Activated CD4-positive, alpha-beta T cell treated with anti-CD3 and anti-CD28 coated beads, Interleukin-2, amount 50 U/mL, for 4 hours (primary cell): ENCODE measurements at places on chromosomes 1 and 21.
A peak's percentile ranks its signal among the peaks of the same experiment; 100 is the strongest.

DNA sequence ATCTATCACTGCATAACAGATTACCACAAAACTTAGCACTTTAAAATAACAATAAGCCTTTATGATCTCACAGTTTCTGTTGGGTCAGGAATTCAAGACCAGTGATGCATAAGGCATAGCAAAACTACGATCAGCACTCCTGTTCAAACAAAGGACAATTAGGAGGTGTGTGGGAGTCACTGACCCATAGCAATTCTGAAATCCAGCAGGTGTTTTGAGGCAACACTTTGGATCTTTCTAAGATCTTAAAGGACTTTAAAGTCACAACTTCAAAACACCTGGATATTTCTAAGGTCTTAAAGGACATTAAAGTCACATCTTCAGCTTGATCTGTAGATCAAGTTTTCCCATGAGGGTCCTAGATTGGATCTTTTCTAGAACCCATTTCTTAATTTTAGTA, 35.3 kb downstream of the AKT3 start:
- no peak for DNase-seq

DNA sequence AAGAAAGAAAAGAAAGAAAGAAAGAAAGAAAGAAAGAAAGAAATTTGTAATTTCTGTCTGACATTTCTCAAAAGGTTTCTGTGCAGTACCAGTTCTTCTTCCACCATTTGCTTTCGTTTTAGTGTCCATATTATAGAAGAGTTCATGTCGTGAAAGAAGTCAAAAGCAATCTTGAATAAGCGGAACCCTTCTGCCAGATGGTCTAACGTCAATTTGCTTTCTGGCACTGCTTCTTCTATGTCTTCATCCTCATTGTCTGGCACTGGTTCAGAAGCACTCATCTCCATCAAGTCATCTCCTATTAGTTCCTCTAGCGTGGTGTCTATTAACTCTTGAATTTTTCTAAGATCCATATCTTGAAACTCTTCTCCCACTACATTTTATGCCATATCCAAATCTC, 170.0 kb upstream of the KCTD3 start:
- DNase-seq = no peak

- DNase-seq = peak; percentile 44
These were observed 458 bp upstream of the ALPL start for GRCh38 chr1:21508580-21509350.

- DNase-seq = no peak
These were observed 76.7 kb upstream of the TMPRSS2 start for GRCh38 chr21:41584603-41585176.

GRCh38 chr1:7373876-7374562, 397.1 kb upstream of the VAMP3 start:
- DNase-seq = no peak

DNA sequence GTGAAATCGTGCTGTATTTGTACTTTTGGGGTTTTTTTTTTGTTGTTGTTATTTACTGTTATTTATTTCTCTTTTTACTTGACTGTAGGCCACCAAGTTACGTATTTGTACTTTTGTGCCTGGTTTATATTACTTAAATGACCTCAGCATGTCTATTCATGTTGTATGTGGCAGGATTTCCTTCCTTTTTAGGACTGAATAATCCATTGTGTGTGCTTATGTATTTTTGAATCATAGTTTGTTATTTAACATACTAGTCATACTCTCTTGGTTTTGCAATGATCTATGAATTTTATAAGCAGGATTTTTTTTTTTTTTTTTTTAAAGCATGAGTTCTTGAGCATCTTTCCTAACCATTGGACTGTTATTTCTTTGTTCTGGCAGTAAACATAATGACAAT, 51.2 kb downstream of the RNF2 start:
- no peak for DNase-seq

DNA sequence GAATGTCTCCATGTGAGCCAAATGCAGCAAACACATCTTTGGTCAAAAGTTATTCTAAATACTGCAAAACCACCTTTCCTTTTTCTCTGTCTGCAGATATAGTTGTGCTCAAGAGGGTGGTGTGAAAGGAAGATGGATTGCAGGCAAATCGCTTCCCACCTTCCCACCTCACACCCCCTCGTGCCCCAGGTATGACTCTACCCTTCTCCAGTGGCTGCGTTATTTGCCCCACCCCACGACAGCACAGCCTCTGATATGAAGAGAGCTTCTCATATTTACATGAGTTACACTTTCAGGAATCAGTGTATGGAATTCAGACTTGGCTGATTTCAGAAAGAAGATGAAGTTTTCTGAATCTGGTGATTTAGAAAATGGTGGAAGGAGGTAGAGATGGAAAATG, 5.8 kb downstream of the TRIM58 start:
- no peak for DNase-seq

DNA sequence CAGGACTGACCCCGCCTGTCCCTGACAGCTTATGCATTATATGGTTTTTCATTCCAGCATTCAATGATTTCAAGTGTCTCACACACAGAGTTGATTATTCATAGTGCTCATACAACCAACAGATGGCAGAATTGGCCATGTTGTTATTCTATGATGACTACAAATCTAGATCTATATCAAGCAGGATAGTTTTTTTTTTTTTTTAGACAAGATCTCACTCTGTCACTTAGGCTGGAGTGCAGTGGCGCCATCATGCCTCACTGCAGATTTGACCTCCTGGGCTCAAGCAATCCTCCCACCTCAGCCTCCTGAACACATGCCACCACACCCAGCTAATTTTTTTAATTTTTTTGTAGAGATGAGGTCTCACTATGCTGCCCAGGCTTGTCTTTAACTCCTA, 40.1 kb upstream of the LRRC8D start:
- no peak for DNase-seq

- DNase-seq = no peak
These were observed 114.5 kb upstream of the ZNHIT6 start for GRCh38 chr1:85822696-85823095.

- no peak for DNase-seq
These were observed 7.9 kb upstream of the FUBP1 start for GRCh38 chr1:77986810-77987209.

GRCh38 chr1:17239420-17239819, 9.5 kb upstream of the PADI3 start:
- no peak for DNase-seq

GRCh38 chr1:1001057-1001783, 1.3 kb upstream of the HES4 start:
- DNase-seq = no peak

DNA sequence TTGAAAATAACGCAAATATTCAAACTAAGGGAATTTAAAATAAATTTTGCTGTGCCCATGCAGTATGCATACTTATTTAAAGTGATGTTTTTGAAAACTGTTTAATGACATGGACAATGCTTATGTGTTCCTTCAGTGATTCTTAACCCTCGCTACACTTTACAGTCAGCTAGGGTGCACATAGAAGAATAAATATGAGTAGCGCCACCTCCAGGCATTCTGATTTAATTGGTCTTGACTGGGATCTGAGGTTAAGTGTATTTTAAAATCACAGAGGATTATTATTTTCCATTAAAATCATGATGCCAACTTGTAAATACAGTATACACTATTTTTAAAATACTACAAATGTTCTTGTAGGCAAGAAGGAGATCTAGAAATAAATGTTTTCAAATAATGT, 373.5 kb upstream of the ADGRL4 start:
- DNase-seq = no peak

DNA sequence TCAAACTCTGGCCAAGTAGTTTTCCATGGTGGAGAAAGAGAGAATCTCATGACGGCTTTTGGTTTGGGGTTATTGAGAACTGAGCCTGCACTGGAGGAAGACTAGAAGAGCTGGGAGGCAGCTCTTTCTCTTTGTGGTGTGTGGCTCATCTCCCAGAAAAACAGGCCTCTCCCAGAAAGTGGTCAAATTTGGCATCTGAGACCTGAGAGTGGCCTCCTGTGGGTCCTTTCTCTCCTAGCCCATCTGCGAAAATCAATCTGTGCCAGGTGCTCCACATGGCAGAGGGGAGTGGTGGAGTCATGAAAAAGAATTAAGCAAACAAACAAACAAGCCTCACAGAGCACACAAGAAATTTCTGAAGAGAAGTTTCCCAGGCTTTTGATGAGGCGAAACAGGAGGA, 305.0 kb downstream of the ST6GALNAC3 start:
- no peak for DNase-seq

GRCh38 chr1:75771978-75772377, 14.1 kb upstream of the RABGGTB start:
- DNase-seq = no peak

- no peak for DNase-seq
These were observed 155.1 kb downstream of the HHAT start for GRCh38 chr1:210483821-210484220.

- no peak for DNase-seq
These were observed 68.6 kb upstream of the RGL1 start for GRCh38 chr1:183736343-183736742.

GRCh38 chr1:32349211-32349708, 13.0 kb downstream of the FAM229A start:
- no peak for DNase-seq

- DNase-seq = no peak
These were observed 28.0 kb upstream of the PRKAA2 start for GRCh38 chr1:56617141-56617540.

- no peak for DNase-seq
These were observed 13.8 kb upstream of the SFN start for GRCh38 chr1:26848941-26849774.

GRCh38 chr21:39313042-39313570, 326 bp downstream of the BRWD1 start:
- DNase-seq = peak; percentile 42

GRCh38 chr1:173863224-173864161, 4.3 kb downstream of the GAS5 start:
- no peak for DNase-seq

GRCh38 chr21:41052820-41053555, 115.0 kb upstream of the BACE2 start:
- no peak for DNase-seq

DNA sequence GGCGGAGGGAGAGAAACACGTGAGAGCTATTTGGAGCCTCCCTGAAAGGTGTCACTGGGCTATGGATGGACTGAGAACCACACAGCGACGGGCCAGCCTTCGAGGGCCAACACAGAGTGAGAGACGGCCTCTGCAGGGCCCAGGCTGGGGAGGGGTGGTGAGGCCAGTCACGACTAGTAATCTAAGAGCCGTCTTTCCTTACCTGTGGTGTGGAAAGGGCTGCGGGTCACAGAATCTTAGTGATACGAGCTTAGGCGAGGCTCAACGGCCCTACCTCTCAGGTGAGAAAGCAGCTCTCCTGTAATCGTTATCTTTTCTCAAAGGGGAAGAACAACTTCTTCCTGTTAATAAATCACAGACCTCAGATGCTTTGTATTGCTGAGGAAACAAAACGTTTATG, 33.4 kb upstream of the COX20 start:
- DNase-seq = no peak
